ENCODE measurements at places on chromosomes 2 and 18.

DNA sequence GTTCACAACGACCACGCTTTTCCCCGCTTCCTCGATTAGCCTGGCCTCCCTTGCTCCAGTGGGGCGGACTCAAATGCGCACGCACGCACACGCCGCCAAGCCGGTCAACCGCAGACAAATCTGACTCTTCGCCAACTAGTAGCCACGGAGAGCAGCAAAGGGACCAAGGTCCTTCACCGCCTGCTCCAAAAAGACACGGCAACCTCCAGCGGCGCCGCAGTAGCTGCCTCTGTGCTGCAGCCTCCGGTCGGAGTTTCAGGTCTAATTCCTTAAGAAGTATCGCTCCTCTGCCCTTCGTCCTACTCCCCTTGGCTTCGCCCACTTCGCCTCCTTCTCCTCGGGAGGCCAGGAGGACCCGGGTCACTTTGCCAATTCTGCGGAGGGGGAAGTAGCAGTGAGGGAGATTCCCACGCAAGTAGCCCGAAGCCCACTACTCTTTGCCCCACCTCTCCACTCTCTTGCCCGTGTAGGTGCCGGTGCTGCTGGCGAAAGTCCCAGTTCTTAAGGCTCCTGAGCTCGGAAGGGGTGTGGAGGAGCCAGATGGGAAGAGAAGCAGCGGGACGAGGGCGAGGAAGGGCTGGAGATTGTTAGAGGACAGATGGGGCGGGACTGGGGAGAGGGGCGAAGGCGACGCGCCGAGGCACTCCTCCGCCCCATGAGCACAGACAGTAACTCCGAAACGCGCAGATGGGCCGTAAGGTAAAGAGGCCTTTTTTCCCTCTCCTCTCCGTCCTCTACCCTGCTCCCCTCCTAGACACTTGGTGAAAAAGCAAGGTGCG is 615 bp downstream of the AKAIN1 start:
- no peak for DNase-seq

GRCh38 chr2:50751311-50752031 is 280.5 kb downstream of the NRXN1 start:
- DNase-seq: no peak

GRCh38 chr2:219122202-219122980 is 38.2 kb downstream of the NHEJ1 start:
- no peak for DNase-seq

DNA sequence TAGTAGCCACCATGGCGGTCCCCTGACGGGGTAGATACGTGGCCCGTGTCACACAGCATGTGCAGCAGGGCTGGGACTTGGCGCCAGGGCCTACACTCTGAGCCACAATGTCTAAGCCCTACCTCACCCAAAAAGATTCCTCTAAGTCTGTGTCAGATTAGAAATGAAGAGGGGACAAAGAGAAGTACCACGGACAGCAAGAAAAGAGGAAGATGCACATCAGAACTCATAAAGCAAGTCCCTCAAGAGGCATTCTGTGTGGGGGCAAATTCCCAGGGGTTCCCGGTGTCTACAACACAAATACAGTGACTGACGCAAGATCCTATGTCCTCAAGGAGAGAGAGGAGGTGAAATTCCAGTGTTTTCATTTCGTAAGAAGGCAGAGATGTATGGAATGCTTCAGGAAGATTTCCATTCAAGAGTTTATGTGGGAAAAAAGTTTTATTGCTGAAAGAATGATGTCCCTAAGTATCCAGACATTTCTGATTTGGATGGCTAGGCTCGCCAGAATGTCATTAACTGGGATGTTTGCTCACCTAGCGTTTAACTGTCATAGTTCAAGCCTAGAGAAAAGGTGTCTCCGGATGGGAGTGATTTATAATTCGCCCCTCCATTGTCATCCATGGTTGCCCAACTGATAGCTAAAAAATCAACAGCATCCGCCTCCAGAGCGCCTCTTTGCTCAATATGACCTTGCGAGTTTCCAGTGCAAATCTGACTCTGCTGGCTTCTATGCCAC is 75.6 kb upstream of the CHMP1B start:
- no peak for DNase-seq

- DNase-seq: no peak
These were observed 42.4 kb downstream of the MC2R start for GRCh38 chr18:13872932-13873331.

GRCh38 chr2:222613715-222614331 is 42.1 kb downstream of the FARSB start:
- no peak for DNase-seq

GRCh38 chr2:71824436-71824835 is 323.2 kb downstream of the CYP26B1 start:
- no peak for DNase-seq

GRCh38 chr18:35029103-35029502 is 12.1 kb upstream of the MAPRE2 start:
- DNase-seq: no peak

DNA sequence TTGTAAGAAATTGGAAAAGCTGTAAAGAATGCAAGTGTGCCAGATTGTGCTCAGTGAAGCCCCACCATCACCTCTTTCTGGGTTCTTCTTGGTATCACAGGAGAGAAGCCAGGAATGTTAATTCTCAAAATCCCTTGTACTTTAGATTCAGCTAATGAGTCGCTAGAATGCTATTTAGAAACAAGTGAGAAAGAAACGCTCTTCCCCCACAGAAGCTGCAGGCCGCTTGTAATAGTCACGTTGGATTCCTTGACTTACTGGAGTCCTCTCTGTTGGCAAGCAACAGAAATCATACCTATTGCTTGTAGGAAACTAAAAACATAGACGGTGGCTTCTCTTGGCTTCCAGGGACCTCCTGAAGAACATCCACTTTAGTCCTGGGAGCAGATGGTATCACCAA is 375.6 kb upstream of the LRATD1 start:
- DNase-seq: no peak

GRCh38 chr2:68912732-68913131 is 40.0 kb downstream of the GKN2 start:
- no peak for DNase-seq

DNA sequence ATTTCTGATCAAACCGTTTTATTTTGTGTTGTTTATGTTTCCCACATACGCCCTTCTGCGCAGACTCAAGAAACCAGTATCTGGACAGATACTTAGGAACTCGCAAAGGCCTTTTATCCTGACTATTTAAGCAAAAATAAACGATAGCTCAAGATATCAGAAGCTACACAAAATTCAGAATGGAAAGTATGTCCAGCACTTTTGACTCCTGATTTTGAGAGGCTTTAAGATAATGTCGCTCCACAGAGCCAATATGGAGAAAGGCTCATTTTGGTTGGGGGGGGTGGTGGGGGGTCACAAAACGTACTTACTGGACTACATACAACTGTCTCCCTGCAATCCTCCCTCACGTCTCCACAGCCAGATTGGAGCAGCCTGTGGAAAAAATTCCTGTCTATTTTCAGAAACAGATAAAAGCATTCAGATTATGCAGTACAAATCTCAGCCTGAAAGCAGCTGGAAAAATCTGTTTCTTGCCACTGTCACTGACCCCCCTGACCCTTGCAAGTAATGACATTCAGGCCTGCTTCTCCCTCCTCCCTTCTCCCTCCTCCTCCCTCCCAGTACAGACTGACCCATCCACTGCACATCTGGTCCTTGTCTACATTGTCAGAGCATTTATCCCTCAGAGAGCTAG is 34.9 kb upstream of the LCLAT1 start:
- DNase-seq: no peak

DNA sequence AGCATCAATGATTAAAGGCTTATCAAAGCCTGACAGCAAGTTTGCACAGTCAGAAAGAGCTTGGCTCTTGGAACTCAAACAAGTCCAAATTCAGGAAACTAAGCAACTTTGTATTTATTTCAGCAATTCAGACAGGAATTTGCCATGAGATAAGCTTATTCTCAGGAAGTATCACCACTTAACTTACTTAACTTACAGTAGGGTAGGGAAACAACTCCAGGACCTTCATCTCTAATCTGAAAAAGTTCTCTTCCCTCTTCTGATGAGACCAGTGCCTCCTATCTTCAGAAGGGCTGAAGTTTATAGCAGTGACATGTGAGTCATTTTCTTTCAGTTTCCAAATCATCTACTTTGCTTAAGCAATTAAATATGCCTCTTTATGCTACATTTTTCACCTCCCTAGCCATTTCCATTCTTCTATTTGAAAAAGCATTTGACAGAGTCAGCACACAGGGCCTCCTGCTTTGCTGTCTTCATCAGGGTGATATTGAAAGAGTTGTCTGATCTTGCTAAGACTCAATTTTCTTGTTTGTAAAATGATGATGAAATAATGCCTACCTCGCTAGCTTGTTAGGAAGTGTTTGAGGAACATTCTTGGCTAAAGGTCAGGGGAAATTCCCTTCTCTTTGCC is 389.5 kb downstream of the RND3 start:
- DNase-seq: no peak

DNA sequence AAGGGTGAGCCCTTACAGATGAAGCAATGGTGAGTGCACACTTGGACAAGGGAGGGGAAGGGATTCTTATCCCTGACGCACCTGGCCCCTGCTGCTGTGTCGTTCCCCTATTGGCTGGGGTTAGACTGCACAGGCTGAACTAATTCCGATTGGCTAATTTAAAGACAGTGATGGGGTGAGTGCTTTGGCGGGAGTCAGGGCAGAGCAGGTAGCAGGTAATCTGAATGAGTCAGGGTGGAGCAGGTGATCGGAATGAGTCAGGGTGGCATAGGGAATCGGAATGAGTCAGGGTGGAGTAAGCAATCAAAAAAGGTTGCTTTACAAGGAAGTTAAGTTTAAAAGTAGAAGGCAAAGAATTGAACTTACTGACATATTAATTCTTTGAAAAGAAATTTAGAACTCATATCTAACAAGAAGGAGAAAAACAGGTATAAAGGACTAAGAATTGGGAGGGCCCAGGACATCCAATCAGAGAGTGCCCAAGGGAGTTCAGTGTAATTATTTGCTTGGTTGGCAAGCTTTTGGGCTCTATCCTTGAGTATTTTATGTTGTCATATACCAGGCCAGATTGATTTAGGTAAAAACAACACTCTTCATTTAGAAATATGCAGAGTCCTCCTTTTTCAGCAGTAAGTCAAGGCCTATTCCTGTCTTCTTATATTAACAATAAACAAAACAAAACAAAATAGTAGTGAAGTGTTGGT is 52.3 kb upstream of the RALBP1 start:
- no peak for DNase-seq

- DNase-seq: no peak
These were observed 1155.6 kb downstream of the LRP1B start for GRCh38 chr2:140975237-140975636.

DNA sequence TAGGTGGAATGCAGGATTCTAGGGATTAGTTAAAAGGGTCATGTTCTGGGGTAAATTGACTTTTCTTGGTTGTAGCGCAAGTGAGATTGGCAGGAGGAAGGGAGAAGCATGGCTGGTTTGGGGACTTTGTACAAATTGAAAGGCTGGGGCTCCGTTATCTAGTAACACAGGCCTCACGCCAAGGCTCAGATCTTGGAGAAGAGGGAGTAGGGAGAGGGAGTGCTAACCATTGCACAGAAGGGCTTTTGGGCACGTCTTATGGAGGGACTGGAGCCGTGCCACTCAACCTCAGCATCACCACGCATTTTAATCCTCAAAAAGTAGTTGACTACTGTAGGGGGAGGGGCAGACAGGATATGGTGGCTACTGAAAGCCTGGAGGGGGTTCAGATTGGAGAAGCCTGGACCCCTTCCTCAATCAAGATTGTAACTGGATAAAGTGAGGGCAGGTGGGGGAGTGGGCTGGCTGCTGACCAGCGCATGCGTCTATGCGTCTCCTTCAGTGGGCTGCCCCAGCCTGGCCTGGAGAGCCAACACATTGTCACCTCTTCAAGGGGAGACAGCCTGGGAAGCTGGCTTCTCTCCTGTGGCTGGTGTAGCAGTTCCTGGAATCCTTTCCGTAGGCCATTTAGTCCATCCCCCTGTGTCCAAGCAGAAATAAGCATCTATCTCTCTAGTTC is 14.3 kb downstream of the IGFBP5 start:
- DNase-seq: no peak

- no peak for DNase-seq
These were observed 15.2 kb downstream of the AFG3L2 start for GRCh38 chr18:12361770-12362378.

DNA sequence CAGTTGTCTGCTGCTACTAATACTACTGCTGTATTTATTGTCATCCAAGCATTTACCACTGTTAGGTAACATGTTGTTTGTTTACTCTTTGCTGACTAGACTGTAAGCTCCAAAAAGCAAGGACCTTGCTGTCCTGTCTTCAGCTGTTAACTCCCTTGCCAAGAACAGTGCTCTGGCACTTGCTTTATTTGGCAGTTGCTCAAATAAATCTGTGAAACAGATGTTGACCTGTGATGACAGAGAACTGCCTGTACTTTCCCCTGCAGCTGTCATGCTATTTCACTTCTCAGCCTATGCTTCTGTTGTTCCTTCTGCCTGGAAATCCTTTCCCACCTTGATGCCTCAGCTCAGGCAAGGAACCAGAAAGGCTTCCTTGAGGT is 181.2 kb downstream of the ATAD2B start:
- no peak for DNase-seq

- DNase-seq: no peak
These were observed 557 bp upstream of the E2F6 start for GRCh38 chr2:11466307-11467128.

DNA sequence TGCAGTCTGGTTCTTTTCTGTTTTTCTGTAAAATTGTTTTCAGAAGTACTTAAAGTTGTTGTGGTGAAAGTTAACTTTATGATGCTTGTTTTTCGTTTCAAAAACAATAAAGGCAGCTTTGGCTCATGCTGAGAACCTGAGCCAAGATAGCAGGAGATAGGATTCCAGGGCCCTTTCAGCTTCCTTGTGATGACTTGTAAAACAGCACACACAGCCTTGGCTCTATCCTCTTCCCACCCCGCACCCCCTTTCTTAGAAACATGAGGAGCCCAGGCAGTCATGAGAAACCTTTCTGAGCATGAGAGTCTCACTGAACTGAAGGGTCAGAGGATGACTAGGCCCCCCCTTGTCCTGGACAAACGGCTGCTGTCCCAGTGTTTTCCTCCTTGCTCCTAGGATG is 12.4 kb upstream of the CHRNA1 start:
- DNase-seq: no peak

Measured in activated naive CD4-positive, alpha-beta T cell treated with anti-CD3 and anti-CD28 coated beads, Interleukin-2, amount 50 U/mL, for 16 hours (primary cell).